HL-60 (cell line): ENCODE measurements at places on chromosomes 11 and 22.

- DNase-seq: no peak
These were observed 28.9 kb downstream of the PLEKHA7 start for GRCh38 chr11:16985297-16985696.

- no peak for DNase-seq
These were observed 44.5 kb downstream of the SMCO4 start for GRCh38 chr11:93498641-93499040.

- no peak for DNase-seq
These were observed 253.3 kb upstream of the ISX start for GRCh38 chr22:34812631-34813030.

DNA sequence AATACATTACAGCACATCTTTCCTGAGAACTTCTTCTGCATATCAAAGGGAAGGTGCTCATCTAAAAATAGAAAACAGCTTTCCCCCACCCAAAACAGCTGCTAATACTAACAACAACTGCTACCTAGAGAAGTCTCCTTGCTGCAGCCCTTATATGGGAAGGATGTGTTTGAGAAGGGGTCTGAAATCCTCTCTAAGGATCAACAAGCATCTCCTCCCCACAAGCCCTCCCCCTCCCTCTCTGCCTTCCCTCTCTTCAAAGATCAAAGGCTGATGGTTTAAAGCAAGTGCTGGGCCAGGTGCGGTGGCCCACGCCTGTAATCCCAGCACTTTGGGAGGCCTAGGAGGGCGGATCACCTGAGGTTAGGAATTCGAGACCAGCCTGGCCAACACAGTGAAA is 33.5 kb downstream of the SCUBE2 start:
- no peak for DNase-seq

DNA sequence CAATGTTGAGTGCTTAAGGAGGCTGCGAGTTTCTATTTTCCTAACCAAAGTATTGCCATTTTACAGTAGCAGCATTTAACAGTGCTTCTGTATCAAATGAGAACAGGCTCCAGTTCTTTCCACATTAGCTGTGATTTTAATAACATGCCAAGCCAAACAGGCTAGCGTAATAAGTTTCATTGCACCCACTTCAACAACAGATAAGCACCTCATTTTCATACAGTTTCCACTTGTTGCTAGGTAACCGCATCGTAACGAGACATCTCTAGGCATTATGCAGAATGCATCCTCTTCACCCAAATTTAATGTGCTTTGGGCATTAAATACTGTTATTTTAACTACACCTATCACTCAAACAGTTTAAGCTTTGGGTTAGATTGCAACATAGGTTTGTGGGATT is 79.0 kb downstream of the CADM1 start:
- no peak for DNase-seq

- DNase-seq: no peak
These were observed 118.6 kb downstream of the TRIM44 start for GRCh38 chr11:35780951-35781860.

DNA sequence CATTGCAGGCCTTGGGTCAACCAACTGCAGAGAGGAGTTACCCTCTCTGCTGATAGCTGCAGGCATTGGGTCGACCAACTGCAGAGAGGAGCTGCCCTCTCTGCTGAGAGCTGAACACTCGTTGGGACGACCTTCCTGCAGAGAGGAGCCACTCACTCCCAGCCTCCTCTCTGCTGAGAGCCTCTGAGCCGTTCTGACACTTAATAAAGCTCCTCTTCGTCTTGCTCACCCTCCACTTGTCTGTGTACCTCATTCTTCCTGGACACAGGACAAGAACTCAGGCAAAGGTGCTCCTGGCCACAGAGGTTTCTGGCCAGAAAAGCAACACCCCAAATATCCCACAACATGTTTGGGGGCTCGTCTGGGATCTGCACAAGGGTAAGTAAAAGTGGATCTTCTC is 7.5 kb upstream of the PKP3 start:
- no peak for DNase-seq

GRCh38 chr22:50700387-50701075 is 27.9 kb downstream of the SHANK3 start:
- DNase-seq: no peak

GRCh38 chr11:44606472-44606871 is 41.0 kb downstream of the CD82 start:
- no peak for DNase-seq

DNA sequence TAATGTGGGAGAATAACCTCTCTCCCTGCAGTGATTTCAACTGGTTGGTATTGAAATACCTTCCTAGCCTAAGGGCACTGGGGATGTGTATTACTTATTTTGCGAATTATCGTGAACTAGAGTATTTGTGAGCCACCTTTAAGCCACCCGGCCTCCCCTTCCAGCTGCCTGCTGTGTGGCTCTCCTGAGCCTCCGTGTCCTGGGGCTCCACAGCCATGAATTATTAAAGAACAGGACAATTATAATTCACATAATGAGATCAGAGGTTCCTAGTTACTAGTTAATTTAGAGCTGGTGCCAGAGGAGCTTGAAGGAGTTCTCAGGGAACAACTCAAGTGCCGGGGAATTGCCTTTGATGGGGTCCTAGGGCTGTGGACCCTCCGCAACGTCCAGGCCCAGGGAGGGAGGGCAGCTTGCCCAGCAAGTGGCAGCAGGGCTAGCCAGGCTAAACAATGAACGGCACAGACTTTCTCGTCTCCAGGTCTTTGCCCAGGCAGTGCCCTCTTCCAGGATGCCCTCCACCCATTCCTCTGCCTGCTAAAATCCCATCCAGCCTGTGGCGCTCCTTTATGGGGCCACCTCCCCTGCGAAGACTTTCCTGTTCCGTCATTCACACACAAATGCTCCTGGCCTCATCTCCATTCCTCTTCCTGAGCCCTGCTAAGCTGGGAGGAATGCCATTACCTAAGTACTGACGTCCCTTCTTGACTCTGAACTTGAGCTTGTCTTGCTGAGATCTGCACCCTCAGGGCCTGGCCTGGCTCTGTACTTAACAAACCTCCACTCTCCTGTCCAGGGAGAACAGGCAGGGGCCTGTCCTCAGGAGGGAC is 91.5 kb downstream of the RTL6 start:
- no peak for DNase-seq

- no peak for DNase-seq
These were observed 109.7 kb upstream of the NARS2 start for GRCh38 chr11:78684377-78684776.

GRCh38 chr11:129352676-129353075 is 23.0 kb upstream of the BARX2 start:
- DNase-seq: no peak

- no peak for DNase-seq
These were observed 1.1 kb downstream of the ALG8 start for GRCh38 chr11:78138291-78138690.

DNA sequence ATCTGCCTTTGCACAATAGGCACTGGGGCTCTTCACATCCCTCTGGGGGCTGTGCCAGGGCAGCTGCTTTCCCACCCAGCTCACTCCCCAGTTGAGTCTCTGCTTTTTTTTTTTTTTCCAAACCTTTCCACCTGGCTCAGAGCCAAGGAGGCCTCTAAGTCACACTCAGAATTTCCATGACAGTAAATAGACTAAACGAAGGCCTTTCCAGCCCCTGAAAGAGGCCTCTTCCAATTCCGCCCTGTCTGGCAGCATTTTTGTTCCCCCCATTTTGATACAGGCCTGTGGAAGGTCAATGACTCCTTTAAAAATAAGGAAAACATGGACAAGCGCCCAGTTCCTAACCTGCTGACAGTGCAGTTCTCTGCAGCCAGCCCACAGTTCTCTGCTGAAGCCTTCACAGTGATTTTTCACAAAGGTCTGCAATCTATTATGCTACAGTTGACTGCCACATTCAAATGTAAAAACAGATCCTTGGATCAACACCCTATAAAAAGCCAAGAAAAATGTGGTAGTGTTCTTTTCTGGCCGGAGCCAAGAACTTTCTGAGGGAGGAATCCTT is 107.5 kb upstream of the SESN3 start:
- no peak for DNase-seq

DNA sequence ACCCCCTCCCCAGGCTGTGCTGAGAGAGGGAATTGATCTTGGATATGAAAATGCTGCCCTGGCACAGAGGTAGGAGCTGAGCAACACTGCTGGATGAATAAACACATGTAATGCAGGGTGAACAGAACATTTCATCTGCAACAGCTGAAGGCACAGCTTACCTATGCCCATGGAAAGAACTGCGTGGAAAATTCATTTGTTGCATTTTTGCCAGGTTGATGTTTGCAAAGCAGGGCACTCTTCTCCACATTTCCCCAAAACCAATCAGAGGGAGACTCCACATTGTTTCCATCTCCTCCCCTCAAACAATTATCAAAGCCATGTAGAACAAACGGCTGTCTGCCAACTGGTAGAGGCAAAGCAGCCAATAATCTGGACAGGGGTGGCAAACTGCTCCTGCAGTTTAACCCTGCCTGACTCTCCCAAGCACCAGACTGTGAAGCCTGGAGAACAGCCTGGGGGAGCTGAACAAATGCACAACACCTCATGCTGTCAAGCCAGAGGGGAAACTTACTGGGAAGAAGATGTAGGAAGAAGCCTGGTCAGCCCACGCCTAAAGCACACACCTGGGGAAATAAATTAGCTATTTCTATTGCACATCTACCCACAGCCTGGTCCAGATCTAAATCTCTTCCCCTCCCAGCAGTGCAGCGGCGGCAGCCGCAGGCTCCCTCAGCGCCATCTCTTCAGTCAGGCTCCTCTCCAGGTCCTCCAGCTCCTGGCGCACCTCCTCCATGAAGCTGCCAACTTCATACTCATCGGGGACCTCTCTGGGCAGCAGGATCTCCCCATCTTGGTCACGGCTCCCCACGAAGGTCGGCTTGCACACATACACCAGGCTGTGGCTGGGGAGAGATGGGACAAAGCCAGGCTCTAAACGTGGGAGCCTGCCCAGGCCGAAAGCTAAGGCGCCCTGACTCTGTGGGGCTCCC is 44.3 kb downstream of the DKK3 start:
- no peak for DNase-seq

DNA sequence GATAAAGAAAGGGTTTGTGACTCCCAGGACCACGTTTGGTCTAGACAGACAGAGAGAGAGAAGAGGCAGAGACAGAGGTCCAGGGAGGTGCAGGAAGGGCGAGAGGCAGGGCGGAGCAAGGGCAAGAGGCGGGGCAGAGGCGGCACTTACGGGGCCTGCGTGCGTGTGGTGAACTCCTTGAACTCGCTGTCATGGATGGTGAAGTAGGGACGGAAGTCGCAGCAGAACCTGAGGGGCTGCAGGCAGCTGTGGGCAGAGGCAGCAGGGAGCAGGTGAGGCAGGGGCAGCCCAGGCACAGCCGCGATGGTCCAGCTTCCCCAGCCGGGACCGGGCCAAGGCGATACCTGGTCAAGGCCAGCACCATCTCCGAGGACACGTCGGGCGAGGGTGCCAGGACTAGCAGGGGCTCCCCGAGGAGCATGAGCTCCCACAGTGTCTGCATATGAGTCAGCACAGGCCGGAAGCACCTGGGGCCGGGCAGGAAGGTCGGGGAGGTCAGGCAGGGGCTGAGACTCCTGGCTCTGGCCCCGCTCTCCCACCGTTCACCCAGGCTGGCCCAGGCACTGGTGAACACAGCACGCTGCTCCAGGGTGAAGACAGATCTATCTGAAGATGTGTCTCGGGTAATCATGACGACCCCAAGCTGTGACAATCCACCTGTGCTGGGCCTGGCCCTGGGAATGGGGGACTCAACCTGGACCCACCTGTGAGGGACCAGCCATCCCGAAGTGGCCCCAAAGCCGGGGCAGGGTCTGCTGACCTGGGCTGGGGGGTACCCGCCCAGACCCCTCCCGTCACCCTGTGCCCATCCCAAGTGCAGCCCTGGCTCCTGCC is 7.2 kb upstream of the PLXNB2 start:
- DNase-seq: peak; percentile 82

DNA sequence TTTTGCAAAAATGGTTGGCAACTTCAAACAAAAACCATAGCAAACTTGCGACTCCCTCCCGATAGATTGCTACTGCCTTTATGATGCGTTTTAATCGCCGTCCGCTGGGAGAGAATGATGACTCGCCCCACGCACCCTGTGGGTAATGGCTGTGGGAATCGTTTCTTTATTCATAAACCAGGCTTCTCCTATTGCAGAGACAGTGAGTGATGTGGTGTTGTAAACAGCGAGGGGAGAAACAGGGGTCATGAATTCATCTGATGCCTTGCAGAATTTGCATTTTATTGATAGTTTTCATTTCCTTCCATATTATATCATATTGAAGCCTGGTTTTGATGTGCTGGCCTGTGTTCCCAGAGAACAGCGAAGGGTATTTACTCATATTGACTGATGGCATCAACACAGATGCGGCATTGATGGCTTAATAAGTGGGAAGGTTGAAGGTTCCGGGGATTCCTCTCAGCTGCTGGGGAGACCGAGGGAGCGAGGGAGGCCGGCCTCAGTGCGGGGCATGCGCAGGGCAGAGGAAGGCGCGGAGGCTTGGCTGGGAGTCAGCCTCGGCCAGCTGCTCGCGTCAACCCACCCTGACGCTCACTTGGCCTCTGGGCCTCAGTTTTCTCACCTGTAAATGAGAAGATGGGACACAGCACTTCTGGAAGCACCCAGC is 41.3 kb downstream of the ARHGAP8 start:
- DNase-seq: no peak

- DNase-seq: no peak
These were observed 110.5 kb downstream of the DDX10 start for GRCh38 chr11:108775324-108775723.

GRCh38 chr11:103794262-103794661 is 242.2 kb upstream of the DDI1 start:
- DNase-seq: no peak

- DNase-seq: no peak
These were observed 22.3 kb upstream of the CLPB start for GRCh38 chr11:72456651-72457050.

DNA sequence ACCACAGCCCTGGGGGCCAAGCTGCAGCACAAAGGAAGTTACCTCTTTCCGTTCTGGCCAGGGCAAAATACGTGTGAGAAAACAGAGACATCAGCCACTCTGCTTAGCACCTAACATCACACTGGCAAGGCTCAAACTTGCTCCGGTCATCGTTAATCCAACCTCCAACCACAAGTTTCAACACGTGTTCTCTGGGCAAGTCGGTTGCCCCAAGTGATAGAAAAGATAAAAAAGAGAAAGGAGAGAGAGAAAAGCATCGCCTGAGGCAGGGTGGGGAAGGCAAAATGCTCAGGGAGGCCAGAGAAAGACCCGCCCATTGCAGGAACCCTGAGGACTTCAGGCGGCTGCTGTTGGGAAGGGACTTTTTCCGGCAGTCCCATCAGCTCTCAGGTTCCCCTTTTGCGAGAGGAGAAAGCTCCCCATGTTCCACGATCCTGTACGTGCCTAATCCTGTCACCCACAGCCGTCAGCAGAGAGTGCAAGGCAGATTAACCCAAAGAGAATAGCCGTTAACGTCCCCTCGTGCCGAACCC is 18.5 kb upstream of the B4GALNT4 start:
- DNase-seq: peak; percentile 67

GRCh38 chr11:121336279-121336937 is 43.8 kb downstream of the SC5D start:
- DNase-seq: no peak

- no peak for DNase-seq
These were observed 54.5 kb downstream of the TRIM44 start for GRCh38 chr11:35717043-35717442.

- DNase-seq: no peak
These were observed 294.4 kb downstream of the NTM start for GRCh38 chr11:131664816-131665215.
